Caco-2 (cell line): ENCODE measurements at places on chromosomes 6 and 20. TPM values are rescaled to one million over a fixed set of nuclear protein-coding genes. Genes with fewer than 3 reads are reported as not detected.

KIF25 gene
- total RNA-seq, result not detected in 2 replicates

- DNase-seq, result no peak
Measured at GRCh38 chr6:74510878-74511277, 695.0 kb downstream of the COL12A1 start.

DNA sequence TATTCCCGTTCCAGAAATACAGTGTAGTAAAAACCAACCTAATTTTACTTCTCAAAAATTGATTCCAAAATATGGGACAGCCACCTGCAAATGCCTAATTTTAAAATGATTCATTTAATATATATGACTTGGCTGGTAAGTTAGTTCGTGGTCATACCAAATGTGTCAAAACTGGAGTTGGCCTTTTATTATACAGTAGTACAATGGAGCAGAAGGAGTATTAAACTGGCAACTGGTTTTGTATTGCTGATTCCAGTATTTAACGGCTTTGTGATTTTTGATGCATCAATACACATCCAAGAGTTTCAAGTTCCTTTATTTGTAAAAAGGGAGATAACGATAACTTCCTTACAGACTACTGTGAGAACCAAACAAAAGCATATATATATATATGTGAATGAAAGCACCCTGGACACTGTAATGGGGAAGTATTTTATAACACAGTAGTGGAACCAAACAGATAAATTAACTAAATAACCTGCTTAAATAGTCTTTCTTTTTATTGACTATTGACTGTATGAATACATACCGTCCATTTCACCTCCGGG lies 24.8 kb downstream of the SAMHD1 start:
- DNase-seq, result no peak

DNA sequence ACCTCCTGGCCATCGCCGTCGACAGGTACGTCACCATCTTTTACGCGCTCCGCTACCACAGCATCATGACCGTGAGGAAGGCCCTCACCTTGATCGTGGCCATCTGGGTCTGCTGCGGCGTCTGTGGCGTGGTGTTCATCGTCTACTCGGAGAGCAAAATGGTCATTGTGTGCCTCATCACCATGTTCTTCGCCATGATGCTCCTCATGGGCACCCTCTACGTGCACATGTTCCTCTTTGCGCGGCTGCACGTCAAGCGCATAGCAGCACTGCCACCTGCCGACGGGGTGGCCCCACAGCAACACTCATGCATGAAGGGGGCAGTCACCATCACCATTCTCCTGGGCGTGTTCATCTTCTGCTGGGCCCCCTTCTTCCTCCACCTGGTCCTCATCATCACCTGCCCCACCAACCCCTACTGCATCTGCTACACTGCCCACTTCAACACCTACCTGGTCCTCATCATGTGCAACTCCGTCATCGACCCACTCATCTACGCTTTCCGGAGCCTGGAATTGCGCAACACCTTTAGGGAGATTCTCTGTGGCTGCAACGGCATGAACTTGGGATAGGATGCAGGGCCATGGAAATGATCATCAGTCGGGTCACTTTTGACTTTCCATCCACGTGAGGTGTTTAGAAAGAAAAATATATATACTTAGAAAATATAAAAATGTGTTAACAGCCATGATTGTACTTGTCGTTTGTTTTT lies 868 bp downstream of the MC3R start:
- peak; percentile 48 for DNase-seq

- DNase-seq, result no peak
Measured at GRCh38 chr20:45860560-45861220, 3.3 kb downstream of the ZSWIM3 start.

DNA sequence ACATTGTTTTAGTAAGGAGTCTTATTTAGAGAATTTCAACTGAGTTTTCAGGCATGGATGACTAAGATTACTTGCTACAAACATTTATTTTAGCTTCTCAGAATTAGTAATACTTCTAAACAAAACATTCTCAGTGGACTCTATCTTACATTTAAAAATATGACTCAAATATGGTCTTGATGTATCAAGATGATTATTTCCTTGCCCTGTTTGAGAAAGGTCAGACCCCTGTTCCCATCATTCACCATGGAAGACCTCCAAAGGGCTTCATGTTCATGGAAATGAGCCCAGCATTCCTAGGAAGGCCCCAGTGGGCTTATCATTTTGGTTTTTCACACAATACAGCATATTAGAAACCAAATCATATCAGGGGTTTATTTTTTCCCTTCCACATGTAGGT lies 24.6 kb upstream of the TRPC4AP start:
- DNase-seq, result no peak
